ENCODE measurements at places on chromosomes 16 and 17.

GRCh38 chr16:78448658-78449271, 349.3 kb downstream of the WWOX start:
- DNase-seq, result no peak

- DNase-seq, result peak; percentile 22
Measured at GRCh38 chr17:68310152-68310551, 18.9 kb downstream of the ARSG start.

DNA sequence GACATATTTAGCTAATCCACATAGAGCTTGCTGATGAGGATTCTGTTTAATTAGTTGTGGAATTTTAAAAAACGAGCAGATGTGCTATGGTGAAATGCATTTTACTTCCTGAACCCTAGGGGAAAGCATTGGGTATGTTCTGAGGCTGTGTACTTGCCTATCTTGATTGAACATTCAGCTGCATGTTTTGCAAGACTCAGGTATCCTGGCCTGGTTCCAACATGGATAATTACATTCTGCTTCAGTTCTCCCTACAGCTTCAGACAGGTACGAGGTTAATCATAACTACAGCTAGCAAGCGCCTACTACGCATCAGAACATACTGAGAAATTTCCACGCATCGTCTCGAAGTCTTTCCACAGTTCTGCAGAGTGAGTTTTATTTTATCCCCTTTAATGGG, 77.0 kb downstream of the HS3ST2 start:
- DNase-seq, result no peak

DNA sequence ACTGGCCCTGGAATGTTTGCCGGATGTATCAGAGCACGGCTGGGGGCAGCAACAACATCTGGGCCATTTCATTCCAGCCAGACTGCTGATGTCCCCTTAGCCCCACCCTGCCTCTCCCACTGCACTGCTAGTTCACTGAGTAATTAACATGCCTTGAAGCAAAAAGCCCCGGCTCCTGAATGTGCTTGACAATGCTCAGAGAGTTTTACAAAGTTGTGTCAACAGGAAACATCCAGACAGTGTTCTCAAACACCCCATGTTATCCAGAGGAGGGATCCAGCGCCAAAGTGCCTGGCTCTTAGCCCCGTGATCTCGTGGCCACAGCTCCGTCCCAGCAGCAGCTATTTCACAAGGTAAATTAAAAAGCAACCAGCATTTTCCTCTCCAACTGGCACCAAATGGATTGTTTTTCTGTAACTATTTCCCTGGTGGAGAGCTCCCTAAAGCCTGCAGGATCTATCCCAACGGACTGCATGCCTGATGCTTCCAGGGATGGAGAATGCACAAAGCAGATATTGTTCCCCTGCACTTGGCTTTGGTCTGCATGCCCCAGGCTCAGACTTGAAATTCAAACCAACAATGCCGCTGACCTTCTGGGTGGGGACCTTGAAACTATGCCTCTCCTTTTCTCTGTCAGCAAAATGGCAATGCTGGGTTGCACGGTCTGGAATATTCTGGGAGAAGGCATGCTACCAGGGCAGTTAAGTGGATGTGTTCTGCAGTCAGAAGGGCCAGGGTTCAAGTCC, 115.6 kb upstream of the CDH5 start:
- no peak for DNase-seq

DNA sequence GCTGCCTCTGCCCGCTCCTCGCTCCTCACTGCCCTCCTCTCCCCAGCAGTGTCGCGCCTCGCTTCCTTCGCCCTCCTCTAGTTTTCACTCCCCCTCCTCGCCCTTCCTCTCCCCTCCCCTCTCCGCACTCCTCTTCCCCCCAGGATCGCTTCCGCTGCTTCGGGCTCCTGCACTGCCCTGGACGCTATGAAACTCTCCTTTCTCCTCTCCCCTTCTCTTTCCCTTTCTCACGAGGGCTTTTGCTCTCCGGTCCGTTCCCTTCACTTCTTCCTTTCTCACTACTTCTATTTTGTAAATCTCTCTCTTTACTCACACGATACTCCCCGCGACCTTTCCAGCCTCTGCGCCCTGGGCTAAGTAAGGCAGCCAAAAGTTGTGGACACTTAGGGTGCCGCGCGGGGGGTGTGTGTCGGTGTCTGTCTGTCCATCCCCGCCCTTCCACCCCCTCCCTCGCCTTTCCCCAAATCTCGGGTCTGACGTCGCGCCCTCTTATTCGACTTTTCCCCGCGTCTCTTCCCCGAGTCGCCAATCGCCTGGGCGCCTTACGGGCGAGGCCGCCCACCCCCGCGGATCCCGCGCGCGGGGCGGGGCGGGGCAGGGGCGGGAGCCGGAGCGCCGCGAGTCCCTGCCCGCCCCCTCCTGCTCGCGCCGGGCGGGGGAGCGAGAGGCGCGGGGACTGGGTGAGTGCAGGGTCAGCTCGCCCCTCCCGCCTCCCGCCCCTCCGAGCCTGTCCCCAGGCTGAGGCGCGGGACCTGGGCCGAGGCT, at the start of gene IRX3:
IRX3 (minus strand) TSS at position 422 of the 765 bp plus-strand sequence. CDS start 737 bp downstream, outside the sequence.
- DNase-seq, result no peak

DNA sequence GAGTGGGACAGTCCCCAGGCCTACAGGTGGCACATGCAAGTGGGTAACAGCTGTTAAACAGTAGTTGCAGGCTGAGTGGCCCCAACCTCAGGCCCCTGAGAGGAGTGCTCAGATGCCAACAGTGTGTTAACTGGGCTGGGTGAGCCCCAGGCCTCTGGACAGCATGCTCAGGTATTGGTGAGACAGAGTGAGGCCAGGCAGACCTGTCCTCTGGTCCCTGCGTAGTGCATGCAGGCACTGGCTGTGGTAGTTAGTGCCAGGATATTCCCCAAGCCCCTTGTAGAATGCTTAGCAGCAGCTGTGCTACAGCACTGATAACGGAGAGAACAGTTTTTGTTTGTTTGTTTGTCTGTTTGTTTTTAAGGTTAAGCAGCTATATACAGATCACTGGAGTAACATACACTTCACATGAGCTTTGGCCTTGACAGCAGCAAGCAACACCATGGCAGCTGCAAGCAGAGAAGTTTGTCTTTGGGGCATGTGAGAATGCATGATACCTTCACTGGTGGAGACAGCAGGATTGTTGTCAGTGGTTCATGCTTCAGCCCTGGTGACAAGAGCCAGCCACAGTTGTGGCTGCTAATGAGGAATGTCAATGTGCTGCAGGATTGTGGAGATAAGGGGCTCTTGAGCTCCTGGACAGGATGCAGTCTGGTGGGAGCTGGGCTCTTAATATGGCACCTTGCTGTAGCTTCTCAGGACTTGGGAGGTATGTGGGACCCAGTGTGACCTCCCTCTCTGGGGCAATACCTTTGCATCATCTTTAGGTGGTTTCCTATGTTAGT, 614.4 kb downstream of the CDH11 start:
- no peak for DNase-seq

- no peak for DNase-seq
Measured at GRCh38 chr17:59778996-59779395, 71.5 kb downstream of the VMP1 start.

DNA sequence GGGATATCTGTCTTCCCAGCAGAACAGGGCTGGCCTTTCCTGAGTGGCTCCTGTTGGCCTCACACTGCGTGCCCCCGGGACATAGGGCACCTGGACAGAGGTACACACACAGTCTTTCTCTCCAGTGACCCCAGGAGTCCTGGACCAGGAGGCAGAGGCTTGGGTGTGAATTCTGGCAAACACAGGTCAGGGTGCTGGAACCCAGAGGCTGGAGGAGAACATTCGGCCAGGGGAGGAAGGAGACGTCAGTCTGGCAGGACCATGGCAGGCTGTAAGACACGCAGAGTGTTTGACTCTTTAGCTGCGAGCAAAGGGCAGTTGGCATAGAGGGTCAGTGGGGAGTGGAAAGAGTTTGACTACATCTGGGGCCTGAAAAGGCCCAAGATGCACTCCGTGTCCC, 4.1 kb upstream of the TVP23A start:
- no peak for DNase-seq

GRCh38 chr17:27389542-27390140, 66.6 kb upstream of the KSR1 start:
- DNase-seq, result no peak

DNA sequence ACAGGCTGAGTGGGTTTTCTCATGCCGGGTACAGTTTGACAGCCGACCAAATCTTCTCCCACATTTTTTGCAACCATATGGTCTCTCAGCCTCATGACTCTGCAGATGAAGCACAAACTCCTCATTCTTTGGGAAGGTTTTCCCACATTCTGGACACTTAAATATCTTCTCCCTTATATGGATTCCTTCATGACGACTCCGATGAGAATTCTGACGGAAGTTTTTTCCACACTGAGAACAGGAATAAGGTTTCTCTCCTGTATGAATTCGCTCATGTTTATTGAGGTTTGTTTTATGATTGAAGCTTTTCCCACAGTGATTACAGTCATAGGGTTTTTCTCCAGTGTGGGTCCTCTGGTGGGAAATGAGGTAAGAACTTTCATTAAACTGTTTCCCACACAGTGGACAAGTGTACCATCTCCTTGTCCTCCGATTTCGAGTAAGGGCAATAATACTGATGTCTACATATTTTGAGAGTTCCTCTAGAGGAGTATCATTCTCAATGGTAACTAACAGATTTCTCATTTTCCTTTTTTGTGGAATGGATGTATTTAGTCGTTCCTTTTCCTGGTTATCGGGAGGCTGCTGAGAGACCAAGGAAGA, 10.9 kb downstream of the ZNF200 start:
- DNase-seq, result no peak

DNA sequence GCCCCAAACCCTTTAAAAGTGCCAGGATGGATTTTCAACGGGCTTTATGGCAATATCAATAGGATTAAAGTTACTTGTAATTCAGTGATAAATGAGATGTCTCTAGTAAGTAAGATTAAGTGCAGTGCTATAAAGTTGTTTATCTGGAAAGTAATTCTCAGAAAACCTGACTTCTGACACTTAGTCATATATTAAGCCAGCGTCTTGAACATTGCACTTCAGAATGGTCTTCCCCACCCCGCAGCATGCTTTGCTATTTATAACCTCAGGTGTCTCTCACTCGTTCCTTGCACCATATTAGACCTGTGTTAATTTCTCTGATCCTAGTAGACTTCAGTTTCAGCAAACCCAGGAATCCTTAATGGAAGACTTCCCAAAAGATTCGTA, 2.1 kb upstream of the MAF start:
- DNase-seq, result no peak

GRCh38 chr16:73027685-73028111, 20.2 kb downstream of the ZFHX3 start:
- no peak for DNase-seq

DNA sequence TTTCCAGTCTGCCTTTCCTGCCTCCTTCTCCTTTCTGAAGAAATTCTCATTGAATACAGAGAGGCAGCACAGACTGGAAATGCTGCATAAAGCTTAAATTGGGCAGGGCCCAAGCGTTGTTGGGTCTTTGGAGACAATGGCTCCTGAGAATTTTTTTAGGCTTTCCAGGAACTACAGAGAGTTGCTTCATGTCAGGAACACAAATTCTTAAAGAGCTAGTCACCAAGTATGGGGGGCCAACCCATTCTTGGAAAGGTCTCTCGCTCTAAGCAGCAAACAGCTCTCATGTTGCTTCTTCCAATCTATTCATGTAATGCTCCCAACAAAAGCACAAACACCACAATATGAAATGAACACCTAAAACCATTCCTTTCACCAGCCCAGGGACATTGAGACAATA, 6.9 kb downstream of the HNF1B start:
- DNase-seq, result no peak

DNA sequence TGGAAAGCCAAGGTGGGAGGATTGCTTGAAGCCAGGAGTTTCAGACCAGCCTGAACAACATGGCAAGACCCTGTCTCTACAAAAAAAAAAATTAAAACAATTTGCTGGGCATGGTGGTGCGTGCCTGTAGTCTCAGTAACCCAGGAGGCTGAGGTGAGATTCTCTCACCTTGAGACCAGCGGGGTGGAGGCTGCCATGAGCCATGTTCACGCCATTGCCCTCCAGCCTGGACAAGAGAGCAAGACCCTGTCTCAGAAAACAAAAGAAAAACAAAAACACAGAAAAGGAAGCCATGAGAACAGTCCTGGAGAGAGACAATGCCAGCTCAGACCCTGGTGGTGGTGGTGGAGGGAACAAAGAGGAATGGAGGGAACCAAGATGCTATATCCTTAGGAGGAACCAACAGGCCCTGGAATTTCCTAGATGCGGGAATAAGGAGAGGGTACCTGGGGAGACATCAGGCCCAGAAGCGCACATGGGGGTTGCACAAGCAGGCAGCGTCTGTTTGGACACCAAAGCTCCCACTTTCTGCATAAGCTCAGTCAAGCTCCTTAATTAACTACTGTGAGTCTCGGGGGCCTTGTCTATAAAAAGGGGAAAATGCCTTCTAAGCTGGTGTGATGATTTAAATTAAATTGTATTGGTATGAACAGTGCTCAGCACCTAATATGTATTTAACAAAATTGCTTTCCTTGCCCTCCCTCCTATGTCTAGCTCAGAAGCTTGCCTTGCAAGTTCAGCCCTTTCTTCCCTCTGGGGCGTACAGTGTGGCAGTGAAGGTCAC, 143.8 kb downstream of the CCT6B start:
- no peak for DNase-seq

- DNase-seq, result no peak
Measured at GRCh38 chr16:79163691-79164387, 436.7 kb downstream of the MAF start.

DNA sequence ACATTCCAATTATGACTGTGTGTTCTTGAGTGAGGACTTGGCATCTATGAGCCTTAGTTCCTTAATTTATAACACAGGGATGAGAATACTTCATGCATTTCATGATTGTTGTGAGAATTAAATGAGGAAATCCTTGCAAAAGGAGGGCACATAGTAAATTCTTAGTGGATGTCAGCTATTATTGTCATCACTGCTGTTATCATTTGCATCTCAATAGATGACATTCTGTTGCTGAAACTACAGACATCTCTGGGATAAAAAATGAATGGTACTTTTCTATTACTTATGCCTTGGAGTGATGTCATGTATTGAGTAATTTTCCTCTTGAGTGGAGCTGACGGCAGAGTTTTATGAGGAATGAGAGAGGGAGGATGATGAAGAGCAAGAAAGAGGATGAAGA, 184.4 kb upstream of the CDH11 start:
- DNase-seq, result no peak

- no peak for DNase-seq
Measured at GRCh38 chr17:44108440-44109311, 14.8 kb downstream of the HDAC5 start.

GRCh38 chr17:64006361-64007088, 8.4 kb downstream of the PRR29 start:
- no peak for DNase-seq

- no peak for DNase-seq
Measured at GRCh38 chr16:80233097-80233835, 307.5 kb upstream of the DYNLRB2 start.

DNA sequence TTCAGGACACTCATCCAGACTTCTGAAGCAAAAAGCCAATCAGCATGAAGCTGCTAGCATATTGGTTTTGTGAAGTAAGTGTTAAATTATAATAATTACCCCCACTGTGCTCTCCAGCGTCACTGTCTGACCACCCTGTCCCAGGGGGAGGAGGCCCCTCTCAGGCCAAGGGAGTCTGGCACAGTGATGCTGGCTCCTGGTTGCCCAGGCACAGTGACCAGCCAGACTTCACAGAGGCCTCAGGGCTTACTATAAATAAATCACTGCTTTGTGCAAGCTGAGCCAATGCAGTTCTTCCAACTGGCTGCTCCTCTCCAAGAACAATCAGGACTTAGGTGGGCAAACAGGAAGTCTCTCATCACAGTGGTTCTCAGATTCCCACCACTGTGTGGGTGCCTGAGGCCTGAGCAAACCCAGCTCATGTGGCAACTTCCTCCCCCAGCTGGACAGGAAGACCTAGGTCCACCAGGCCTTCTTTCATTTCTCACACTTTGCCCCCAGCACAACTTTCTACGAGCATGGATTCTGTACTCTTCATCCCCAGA, 1.7 kb upstream of the DBNDD1 start:
- DNase-seq, result no peak

All from stimulated activated CD4-positive, alpha-beta T cell treated with anti-CD3 and anti-CD28 coated beads, TNF-alpha, amount 100 ng/mL, for 1 hour (primary cell).